ENCODE measurements at places on chromosomes 7 and 10. TPM values are rescaled to one million over a fixed set of nuclear protein-coding genes. Genes with fewer than 3 reads are reported as not detected.

DNA sequence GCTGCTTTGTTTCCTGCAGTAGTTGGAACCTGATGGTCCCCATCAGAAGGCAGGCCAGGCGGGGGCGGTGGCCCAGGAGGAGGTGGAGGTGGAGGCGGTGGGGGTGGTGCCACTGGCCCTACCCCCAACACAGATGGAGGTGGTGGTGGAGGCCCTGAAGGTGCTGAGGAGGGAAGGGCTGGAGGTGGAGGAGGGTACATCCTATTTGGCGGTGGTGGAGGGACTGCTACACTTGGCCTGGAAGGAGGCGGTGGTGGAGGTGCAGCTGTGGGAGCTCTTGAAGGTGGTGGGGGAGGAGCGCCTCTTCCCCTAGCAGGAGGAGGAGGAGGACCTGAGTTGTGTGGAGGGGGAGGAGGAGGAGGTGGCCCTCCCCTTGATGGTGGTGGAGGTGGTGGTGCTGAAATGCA lies 36.8 kb downstream of the LMOD2 start:
- peak; percentile 41 for DNase-seq

DNA sequence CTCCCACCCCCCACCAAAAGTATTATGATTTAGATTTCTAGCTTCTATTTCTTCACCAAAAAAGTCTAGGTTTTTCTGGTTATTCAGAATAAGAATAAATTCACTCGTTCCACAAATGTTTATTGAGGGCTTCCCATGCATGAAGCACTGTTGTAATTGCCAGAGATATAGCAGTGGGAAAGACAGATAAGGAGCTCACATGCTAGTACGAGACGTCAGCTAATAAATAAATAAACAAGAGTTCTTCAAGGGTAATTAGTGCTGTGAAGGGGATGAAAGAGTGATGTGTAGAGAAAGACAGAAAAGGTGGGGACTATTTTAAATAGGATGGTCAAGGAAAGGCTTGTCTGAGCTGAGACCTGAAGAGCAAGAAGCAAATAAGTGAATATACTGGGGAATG lies 38.1 kb upstream of the SEPTIN7 start:
- DNase-seq: no peak

GRCh38 chr7:155252892-155253501 lies 44.7 kb upstream of the INSIG1 start:
- no peak for DNase-seq

- DNase-seq: no peak
These were observed 142.7 kb upstream of the STEAP4 start for GRCh38 chr7:88449410-88449809.

GRCh38 chr7:46707973-46708372 lies 786.9 kb upstream of the IGFBP3 start:
- DNase-seq: no peak

Gene CRPPA
- 13.6 TPM for total RNA-seq

Data from right cardiac atrium (tissue), 5 donors.